ENCODE measurements at places on chromosomes 12 and 14.
A peak's percentile ranks its signal among the peaks of the same experiment; 100 is the strongest.

DNA sequence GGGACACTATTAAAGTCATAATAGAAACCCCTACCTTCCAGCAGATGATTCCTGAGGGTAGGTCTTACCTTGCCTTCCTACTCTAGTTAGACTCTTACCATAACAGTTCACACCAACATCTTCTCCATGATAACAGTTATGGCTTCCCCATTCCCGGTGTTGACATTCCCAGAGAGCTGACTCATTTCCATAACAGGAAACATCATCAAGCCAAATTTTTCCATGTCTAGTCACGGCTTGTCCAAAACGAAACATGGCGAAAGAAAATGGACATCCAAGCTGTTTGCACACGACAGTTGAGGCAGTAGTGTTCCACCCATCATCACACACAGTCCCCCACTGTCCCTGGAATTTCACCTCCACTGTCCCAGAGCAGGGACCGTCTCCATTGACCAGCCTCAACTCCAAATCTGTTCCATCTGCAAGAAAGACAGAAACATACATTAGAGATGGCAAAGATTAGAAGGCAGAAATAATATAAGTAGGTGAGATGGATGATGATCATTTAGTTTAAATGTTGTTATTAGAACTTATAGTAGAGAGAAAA is 10.6 kb downstream of the CD163L1 start:
- DNase-seq: no peak

- no peak for DNase-seq
Observed at GRCh38 chr14:91607322-91608047, 97.4 kb upstream of the PPP4R3A start.

- DNase-seq: peak; percentile 9
Observed at GRCh38 chr12:66345956-66346355, 43.7 kb downstream of the HELB start.

DNA sequence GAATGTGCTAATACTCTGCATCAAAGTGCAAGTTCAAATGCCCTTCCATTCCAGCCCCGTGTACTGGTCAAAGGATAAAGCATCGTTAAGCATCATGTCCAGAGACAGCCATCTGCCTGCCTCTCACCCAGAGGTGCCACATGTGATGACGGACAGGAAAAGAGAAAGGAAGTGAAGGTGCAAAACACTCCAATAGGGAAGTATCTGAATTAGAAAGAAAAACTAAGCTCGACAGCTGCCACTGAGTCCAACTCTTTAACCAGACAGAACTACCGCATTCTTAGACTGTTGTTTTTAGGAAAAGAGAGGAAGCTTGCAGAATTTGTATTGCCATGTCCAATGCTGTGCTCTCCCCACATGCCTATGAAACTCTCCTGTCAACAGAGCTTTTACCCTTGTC is 465.0 kb upstream of the SOX5 start:
- DNase-seq: peak; percentile 0
